A549 treated with CORT108297 at 1 μM for 4 hours (cell line): ENCODE measurements at places on chromosomes 16 and 17. TPM values are rescaled to one million over a fixed set of nuclear protein-coding genes. Genes with fewer than 3 reads are reported as not detected.

MYH2 gene
- not detected in 5 replicates for total RNA-seq

OSGIN1 gene
- total RNA-seq: 24.7 to 57.0 TPM (median 29.9 TPM) in 5 replicates

SAMD14 gene
- 0.27 to 0.95 TPM (median 0.49 TPM) in 5 replicates for total RNA-seq

MYH8 gene
- total RNA-seq: not detected in 5 replicates

BCL6B gene
- not detected in 5 replicates for total RNA-seq

TNK1 gene
- total RNA-seq: 1.3 to 2.0 TPM (median 1.7 TPM) in 5 replicates

USH1G gene
- 0.03 to 0.11 TPM (median 0.08 TPM) in 5 replicates for total RNA-seq

KRT28 gene
- not detected in 5 replicates for total RNA-seq

NPIPB2 gene
- total RNA-seq: 2.3 to 4.7 TPM (median 3.9 TPM) in 5 replicates

SKAP1 gene
- 0.18 to 0.42 TPM (median 0.37 TPM) in 3 of 5 replicates, not detected in the others for total RNA-seq

HOXB5 gene
- total RNA-seq: 1.5 to 2.9 TPM (median 2.6 TPM) in 5 replicates

GP1BA gene
- total RNA-seq: not detected in 5 replicates

LYRM9 gene
- 1.1 to 1.7 TPM (median 1.5 TPM) in 5 replicates for total RNA-seq

TSNAXIP1 gene
- 0.40 to 0.83 TPM (median 0.61 TPM) in 5 replicates for total RNA-seq

HS3ST3A1 gene
- total RNA-seq: 0.10 to 0.21 TPM (median 0.14 TPM) in 4 of 5 replicates, not detected in the other

TERB1 gene
- total RNA-seq: 0.06 to 0.07 TPM in 2 of 5 replicates, not detected in the others
